Lung (tissue), 17 donors: ENCODE measurements at places on chromosomes 11 and 22. TPM values are rescaled to one million over a fixed set of nuclear protein-coding genes. Genes with fewer than 3 reads are reported as not detected.

DNA sequence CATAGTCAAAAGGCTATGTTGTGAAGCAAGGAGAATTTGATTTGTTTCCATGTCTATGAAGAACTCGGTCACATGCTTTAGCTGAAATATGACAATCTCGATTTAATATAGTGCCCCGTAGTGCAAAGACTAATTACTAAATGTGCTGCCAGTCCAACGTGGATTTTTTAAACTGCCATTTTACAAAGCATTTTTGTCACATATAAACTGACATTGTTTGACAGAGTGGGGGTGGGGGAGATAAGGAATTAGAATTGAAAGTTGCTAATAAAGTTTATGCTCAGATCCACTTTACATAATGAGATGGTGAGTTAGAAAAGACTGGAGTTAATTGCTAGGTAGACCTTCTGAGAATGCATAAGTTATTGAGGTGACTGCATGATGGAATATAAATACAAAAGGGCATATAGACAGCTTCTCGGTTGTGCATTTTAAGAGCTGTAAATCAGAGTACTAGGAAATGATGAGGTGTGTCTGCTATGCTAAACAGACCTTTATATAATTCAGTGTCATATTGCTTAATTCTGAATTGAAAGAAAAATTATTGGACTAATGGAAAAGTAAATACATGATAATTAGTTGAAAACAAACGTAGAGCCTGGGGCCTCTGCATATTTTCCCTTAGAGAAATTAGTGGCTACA, 158.9 kb upstream of the MTNR1B start:
- no peak for DNase-seq

GRCh38 chr11:102097186-102097585, 13.1 kb upstream of the YAP1 start:
- DNase-seq: peak; percentile 79

GRCh38 chr11:120398132-120398531, 61.9 kb downstream of the ARHGEF12 start:
- no peak for DNase-seq

GRCh38 chr11:8830641-8831040, 80.3 kb upstream of the AKIP1 start:
- DNase-seq: no peak

- DNase-seq: no peak
Measured at GRCh38 chr22:40199223-40199622, 21.5 kb downstream of the TNRC6B start.

- no peak for DNase-seq
Measured at GRCh38 chr11:124869331-124869730, 4.1 kb downstream of the ROBO3 start.

DNA sequence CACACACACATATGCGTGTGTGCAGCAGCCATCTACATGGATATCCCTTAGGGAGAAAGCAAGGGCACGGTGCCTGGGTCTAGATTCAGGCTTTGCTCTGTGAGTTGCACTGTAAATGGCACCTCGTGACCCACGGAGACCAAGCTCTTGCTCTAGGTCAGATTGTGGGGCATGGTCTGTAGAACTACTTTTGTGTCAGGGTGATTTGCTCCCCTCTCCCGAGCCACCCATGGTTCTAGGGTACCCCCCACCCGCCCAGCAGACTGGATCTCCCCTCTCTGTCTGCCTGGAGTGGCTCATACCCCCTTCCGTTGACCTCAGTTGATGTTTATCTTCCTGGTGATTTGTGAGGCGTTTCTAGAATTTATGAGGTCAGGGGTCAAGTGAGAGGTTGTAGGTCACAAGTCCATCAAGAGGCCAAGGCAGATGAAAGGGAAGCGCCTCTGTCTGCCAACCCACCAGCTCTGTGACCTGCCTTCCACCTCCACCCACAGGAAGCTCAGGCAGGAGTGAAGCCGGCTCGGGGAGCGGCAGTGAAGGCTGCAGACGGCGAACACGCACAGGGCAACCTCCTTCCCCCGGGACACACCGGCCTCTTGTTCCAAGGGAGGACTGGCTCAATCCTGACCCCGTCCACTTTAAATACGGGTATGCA, 76.2 kb upstream of the TTLL12 start:
- peak; percentile 45 for DNase-seq

- no peak for DNase-seq
Measured at GRCh38 chr11:122170815-122171475, 54.9 kb upstream of the BLID start.

Gene BDNF
- 0.38 TPM for polyA plus RNA-seq

GRCh38 chr11:47616726-47617416, 22.7 kb upstream of the C1QTNF4 start:
- DNase-seq: peak; percentile 63

DNA sequence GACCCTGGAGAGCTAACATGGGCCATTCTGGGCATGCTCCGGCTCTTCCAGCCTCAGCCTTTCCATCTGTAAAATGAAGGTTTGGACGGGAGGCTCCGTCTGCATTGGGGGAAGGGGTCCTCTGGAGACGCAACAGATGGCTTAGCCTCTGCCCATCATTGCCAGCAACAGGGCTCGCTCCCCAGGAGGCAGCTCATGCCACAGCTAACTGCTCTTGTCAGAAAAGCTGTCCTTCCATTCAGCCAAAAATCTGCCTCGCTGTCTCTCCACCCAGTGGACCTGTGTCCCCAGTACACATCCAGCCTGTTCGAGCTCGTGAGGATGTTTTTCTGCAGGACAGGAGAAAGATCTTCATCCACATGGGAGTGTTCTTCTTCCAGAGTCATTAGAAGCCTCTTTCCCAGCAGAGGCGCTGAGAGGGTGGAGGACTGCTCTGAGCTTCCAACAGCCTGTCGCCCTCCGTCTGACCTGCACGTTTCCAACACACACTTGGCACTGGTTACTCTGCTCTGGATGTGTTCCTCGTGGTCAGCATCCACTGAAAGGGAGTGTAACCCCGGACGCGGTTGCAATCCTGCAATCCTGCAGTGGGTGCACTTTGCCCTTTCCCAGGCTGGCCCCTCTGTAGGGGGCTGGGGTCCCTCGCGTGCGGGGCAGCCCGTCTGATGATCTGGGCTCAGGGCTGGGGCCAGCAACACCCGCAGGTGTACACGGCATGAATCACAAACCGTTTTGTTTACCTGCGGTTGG, 1340.9 kb downstream of the TBC1D22A start:
- DNase-seq: peak; percentile 30

DNA sequence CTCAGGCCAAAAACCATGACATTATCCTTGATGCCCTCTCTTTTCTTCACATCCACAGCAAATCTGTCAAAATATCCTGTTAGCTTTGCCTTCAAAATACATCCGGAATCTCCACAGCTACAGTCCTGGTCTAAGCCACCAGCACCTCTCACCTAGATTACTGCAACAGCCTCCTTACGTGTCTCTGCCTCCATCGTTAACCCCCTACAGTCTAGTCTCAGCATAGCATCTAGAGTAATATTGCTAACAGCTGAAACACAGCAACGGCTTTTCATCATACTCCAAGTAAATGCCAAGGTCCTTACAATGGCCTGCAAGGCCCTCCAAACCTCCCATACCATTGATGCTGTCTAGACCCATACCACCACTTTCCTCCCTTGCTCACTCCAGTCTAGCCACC, 4.4 kb downstream of the TSG101 start:
- DNase-seq: no peak

DNA sequence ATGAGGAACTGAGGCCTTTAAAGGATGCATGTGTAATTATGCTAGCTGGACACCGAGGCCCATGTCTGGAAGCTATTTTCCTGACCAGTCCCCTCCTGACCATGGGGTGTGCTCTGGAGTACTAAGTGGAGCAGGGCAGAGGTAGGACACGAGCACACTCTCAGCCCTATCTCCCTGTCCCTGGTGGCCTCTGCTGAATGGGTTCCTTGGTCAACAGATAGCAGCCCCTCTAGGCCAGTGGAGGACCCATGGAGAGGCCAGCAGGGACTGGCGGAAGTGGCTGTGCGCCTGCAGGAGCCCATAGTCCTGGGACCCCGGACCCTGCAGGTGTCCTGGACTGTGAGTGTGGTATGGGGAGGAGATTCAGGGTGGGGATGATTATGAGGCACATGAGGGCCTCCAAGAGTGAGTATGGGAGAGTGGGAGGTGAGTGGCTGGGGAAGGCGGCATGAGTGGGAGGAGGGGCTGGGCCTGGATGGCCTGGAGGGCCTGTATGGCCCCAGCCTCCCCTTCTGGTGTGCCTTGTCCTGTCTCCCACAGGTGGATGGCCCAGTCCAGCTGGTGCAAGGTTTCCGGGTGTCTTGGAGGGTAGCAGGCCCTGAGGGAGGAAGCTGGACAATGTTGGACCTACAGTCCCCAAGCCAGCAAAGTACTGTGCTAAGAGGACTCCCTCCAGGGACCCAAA, 9.5 kb downstream of the ROBO3 start:
- DNase-seq: no peak

GRCh38 chr22:23216461-23217170, 36.3 kb downstream of the BCR start:
- DNase-seq: no peak

GRCh38 chr11:102154806-102155205, 44.6 kb downstream of the YAP1 start:
- peak; percentile 83 for DNase-seq

- no peak for DNase-seq
Measured at GRCh38 chr11:116793772-116794097, 2.1 kb upstream of the APOA5 start.

DNA sequence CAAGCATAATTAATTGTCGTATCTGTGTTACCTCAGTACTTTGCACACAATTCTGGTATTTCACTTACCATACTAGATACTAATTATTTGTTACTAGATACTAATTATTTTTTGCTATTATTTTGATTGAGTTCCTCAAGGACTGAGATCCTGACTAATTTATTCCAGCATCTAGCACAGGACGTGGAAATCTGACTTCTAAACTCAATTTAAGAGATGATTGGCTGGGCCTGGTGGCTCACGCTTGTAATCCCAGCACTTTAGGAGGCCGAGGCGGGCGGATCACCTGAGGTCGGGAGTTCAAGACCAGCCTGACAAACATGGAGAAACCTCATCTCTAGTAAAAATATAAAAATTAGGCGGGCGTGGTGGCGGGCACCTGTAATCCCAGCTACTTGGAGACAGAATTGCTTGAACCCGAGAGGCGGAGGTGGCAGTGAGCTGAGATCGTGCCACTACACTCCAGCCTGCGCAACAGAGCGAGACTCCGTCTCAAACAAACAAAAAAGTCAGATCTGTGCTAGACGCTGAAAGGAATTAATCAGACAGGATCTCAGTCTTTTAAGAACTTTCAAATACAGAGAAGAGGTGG, 527 bp upstream of the MRPL48 start:
- no peak for DNase-seq
